ENCODE measurements at places on chromosomes 12 and 14.

DNA sequence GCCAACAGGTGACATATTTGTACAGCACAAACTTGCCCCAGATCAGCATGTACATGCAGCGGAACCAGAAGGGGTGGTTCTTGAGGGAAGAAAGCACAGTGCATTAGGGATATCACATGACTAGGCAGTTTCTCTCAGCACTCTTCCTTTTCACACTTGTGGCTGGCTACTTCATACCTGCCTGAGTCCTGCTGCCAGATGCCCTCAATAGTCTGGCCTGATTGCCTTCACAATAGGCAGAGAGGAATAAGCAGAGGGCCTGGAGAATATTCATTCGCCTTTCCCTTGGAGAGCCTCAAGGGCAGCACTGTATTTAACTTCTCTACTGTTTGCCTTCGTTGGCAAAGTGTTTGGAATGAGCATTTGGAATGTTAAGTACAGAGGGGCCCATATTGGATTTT, 7.9 kb downstream of the EMG1 start:
- no peak for DNase-seq

DNA sequence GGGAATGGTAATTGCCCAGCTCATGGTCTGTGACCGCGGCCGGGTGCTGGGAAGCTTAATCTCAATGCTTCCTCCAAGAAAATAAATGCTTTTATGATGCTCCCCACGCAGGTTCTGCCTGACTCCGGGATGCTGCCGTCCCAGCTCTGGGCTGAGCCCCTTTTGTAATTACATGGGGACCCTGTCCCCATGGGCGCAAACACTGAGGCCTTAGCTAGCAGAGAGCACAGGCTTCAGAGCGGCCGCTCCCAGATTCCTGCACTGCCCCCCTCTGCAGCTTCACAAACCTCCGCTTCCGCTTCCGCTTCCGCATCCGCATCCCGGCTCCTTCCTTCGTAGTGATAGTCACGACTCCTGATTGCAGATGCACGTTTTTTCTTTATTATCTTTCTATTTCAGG, 129.5 kb downstream of the KIF26A start:
- no peak for DNase-seq

DNA sequence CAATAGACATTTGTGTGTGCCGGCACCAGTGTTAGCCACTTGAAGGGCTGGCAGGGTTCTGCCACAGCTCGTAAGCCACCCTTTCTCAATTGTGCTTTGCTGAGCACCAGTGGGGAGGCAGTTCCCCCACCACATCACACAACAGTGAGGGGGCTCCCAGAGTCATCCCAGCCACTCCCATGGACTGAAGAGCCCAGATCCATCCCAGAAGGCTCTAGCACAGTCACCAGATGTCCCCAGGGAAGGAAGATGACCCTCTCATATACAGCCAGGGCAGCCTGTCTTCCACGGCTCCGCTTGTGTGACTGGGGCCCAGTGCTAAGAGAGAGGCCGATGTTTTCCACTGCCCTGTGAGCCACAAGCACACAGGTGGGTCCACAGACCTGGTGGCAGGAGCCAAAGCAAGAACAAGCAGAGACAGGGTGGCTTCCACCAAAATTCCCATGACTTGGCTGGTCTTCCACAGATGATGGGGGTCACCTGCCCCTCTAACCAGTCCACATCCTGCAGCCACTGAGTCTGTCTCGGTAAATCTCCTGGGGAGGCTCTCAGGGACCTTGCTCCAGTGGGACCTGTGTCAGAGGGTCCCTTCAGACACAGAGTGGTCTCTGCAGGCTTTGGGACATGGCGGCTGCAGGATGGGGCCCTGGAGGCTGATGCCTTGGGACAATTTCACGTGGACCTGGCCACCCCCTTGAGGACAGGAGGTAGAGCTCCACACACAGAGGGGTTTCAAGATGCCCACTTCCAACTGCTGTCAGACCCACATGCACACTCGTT, 71.9 kb upstream of the DDX11 start:
- DNase-seq: no peak

DNA sequence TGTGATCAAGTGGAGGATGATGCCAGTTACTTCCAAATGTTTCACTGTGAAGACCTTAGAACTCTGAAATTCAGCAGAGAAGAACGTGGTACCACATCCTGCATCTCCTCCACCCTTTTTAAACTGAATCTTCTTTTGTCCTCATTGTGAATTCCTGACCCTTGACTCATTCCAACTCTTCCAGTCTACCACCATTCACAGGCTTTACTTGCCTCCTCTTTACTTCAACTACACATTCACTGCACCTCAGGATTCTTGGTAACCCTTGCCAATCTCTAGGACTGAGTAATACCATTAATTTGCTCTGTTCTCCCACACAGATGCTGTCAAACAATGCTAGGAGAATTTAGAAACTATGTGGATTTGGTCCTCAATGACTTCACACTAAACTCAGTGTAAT, 37.3 kb downstream of the PPP1R12A start:
- DNase-seq: no peak

DNA sequence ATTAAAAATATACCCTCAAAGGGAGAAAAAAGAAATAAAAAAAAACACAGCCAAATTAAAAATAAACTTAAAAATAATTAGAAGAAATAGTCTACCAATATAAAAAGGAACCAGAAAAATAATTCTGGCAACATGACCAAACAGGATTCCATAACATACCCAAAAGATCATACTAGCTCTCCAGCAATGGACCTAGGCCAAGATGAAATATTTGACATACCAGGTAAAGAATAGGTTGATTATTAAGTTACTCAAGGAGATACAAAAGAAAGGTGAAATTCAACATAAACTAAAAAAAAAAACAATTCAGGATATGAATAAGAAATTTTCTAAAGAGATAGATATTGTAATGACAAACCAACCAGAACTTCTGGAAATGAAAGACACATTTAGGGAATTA, 121.3 kb upstream of the SCAF11 start:
- no peak for DNase-seq

DNA sequence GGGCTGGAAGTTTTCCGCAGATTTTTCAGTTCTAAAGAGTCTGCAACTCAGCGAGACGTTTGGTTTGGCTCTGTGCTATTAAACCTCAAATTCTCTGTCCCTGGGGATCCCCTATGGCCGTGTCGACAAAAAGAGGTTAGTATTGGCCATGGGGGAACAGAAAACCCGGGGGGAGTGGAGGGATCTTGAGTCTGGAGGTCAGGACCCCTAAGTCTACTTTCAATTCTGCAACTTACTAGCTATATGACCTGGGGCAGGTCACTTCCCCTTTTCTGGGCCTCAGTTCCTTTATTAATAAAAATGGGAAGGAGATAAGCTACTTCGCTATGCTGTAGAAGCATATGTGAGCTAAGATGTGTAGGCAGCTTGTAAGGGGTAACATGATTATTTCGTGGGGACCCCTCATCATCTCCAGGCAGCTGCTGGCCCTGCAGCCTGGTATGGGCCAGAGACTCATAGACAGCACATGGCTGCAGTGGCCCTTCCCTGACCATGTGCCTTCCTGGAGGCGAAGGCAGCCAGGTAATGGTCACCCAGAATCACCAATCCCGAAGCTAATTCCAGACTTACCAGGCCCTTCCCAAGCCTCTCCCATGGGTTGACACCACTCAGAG, 8.6 kb downstream of the ASB2 start:
- no peak for DNase-seq

DNA sequence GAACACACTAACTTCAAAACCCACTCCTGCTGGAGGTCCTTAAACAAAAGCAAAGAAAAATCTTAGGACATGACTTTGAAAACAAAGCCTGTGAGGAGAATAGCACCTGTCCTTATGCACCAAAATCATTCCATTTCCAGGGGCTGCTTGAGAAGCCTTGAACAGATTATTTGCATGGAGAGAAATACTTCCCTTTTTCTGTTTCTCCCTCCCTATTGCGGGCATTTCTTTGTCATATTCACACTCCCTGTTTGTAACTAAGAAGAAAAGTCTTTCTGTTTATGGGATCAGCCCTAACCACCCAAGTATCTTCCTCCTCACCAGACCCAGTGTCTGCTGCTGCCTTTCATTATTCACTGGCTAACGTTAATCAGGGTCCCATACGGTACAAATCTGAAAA, 218.8 kb downstream of the DPF3 start:
- no peak for DNase-seq

DNA sequence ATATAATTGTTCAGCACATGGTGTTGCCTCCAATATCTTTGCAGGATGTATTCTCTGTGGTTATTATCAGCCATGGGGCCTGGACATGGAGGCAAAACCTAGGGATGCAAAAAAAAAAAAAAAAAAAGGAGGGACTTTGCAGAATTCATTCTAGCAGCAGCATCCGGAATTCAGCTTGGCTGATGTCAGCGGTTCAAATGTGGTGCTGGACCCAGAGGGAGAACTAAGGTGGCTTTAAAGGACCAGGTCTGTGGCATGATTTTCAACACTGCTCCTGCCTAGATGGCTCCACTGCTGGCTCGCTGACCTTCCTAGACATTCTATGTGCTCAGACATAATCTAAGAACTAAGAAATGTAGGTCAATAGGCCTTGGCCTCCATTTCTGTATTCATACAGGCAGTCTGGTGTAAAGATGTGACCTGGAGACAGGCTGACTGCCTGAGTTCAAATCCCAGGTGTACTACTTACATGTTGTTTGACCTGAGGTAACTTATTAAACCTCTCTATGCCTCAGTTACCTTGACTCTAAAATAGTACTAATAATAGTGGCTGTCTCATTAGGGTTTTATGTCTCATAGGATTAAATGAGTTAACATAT, 108.6 kb downstream of the PPM1A start:
- no peak for DNase-seq

DNA sequence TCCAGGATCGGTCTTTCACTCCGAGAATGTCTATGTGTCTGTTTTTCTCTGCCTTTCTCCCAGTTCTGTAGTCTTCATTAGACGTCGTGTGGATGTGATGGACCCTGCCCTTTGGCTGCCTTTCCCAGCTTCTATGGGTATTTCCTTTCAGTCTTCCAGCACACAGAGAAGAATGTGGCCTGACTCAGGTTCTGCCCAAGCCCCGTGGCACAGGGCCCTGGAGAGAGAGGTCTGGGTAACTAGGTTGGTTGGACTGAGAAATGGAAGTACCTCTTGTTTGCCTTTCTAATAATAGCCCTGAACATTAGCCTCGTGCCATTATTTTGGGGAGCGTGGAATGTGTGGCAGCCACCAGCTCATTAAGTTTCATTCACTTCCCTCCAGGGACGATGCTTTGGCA, 3.8 kb downstream of the FOXJ2 start:
- DNase-seq: no peak

DNA sequence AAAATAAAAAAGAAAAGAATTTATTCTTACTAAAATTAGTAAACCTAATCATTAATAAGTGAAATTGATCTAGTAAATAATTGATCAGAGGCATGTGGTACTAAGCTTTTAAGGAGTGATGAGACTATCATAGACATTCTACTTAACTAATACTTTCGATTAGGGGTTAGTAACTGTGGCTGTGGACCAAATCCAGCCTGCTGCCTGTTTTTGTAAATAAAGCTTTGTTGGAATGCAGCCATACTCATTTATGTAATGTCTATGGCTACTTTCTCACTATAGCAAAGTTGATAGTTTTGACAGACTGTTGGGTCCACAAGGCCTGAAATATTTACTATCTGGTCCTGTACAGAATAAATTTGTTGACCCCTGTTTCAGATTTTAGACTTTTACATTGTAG, 63.2 kb downstream of the PLEKHA5 start:
- no peak for DNase-seq

DNA sequence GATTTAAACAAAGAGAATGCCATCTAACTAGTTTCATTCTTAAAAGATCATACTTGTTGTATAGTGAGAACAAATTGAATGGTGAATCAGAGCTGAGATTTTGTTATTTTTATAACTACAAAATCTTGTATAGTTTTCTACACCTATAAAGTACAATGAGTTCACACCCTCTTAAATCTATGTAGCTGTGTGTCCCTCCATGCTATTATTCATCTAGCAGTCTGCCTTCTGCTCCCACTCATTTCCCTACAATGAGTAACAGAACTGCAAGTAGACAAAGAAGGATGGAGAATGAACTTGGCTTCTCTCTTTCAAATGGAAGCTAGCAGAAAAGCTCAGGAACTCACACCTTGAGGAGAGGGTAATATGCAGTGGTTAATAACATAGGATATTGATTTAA, 7.1 kb downstream of the IFNG-AS1 start:
- DNase-seq: no peak

DNA sequence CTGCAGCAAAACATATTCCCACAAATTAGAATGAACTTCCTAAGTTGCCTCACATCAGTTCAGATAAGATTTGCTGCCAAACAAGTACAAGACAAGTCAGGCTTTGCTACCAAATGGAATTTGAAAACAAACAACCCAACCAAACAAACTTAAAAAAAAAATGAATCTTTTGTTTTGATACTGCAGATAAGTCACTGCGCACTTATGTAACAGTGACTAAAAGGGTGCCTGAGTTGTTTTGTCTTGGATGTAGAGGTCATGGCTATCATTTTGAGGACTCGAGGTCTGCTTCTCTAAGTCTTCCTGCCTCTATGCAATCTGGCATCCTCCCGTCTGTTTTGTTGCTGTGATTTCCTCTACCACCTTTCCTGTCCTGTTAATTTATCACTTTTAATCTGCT, 11.1 kb upstream of the EPS8 start:
- DNase-seq: no peak

GRCh38 chr14:69808919-69809808, 12.1 kb upstream of the SLC10A1 start:
- DNase-seq: no peak

DNA sequence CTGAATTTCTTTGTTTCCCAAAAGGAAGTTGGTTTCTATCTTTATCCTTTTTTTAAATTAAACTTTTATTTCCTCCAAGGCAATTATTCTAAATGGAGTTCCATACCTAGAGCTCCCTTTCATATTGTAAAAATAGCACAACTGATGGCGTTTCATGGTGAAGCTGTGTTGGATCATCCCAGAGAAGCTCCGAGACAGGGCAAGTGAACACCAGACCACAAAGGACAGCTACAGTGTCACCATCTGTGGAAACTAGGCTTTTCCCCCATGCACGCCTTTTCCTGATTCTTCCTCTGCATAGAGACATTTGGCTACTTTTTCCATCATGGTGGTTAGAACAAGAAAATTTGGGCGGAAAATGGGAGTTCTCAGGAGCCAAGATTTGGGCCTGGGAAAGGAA, 12.7 kb downstream of the TPCN1 start:
- no peak for DNase-seq

DNA sequence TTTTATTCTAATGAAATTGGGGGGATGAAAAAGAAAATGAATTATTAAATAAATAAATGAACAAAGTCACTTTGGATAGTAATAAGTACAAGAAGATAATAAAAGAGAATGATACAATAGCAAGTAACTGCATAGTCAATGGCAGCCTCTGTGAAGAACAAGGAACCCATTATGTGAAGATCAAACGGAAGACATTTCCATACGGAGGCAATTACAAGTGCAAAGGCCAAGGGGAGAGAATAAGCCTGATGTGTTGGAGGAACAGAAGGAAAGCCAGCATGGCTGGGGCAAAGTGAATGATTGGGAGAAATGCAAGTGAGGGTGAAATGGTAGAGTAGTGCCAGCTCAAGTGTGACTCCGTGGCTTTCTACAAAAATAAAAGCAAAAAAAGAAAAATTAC, 43.9 kb upstream of the CHPT1 start:
- no peak for DNase-seq

GRCh38 chr14:52755607-52756316, 25.8 kb downstream of the STYX start:
- no peak for DNase-seq

Measured in erythroblast (primary cell).